Stimulated activated CD4-positive, alpha-beta T cell treated with anti-CD3 and anti-CD28 coated beads, Interleukin-2, amount 100 ng/mL, for 24 hours (primary cell): ENCODE measurements at places on chromosomes 5 and 9.

GRCh38 chr5:66824476-66824875 lies 228.3 kb downstream of the MAST4 start:
- DNase-seq = no peak

DNA sequence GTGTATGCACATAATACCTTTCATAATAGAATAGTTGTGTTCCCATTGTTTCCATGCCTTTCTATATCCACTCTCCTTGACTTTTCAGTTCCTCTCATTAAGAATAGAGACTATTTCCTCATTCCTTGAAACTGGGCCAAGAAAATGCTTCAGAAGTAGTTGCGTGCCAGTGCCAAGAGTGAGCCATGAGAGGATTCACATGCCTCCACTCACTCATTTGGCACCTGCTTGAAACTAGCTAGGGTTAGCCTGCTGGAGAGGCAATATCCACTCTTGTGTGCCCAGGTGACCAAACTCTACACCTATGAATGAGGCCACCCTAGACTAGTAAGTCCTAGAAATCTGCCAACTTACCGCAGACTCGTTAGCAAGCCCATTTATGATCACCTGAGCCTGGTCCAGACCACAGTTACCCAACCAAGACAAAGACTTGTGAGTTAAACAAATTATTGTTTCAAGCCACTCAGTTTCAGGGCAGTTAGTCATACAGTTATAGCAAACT lies 276.3 kb downstream of the EPB41L4A start:
- no peak for DNase-seq

GRCh38 chr5:766666-767431 lies 17.7 kb downstream of the ZDHHC11B start:
- peak; percentile 15 for DNase-seq

DNA sequence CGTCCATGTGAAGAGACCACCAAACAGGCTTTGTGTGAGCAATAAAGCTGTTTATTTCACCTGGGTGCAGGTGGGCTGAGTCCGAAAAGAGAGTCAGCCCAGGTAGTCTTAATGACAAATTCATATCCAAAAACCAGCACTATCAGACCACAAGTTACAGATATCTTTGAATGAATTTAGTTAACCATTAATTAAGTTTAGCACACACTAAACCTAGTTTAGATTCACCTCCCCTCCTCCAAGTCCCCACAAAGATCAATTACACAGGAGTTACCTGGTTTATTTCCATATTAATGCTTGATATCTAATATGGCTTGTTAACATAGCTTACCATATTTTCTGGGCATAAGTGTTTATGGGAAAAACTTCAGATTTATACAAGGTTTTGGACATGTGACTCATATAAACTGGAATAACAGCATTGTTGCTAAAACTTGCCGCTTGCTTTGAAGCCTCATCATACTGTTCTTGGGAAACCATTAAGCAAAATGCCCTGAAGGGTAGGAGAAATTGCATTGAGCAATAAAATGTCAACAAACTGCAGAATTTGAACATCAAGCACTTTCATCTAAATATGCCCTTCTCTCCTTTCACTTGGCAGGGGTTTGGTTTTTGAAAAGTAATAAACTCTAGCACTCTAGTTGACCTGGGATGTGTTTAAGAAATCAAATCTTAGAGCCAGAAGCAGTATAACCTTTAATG lies 166.9 kb downstream of the SNCAIP start:
- DNase-seq = no peak

DNA sequence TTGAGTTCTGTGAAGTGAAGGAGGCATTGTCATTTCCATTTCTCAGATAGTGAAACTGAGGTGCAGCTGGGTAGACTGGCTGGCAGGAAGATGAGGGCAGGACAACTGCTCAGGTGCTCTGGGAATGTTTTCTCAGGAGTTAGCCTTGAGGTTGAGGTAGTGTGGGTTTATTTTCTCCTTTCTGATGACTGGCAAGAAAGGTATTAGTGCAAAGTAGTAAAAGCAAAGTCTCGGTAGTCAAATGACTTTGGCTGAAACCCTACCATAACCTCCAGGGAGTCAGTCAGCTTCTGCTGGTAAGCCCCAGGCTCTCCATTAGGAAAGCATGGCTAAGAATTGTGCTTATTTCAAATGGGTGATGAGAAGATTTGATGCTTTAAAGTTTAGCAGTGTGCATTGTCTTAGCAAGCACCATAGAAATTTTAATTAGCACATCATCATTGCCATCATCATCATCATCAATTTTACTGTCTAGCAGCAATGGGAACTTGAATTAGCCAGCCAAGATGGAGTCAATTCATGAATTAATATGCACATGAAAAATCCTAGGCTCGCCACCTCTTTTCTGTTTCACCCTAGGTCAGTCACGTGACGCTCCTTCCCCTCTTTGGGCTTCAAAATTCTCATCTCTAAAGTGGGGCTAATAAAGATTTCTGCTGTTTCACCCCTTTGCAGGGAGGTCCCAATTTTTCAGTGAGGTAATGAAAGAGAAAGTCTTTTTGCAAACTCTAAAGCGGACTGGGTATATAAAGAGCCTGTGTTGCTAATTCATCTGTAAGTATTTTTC lies 10.7 kb upstream of the PAPPA start:
- no peak for DNase-seq

GRCh38 chr5:123157791-123158581 lies 68.9 kb downstream of the PRDM6 start:
- DNase-seq = no peak

DNA sequence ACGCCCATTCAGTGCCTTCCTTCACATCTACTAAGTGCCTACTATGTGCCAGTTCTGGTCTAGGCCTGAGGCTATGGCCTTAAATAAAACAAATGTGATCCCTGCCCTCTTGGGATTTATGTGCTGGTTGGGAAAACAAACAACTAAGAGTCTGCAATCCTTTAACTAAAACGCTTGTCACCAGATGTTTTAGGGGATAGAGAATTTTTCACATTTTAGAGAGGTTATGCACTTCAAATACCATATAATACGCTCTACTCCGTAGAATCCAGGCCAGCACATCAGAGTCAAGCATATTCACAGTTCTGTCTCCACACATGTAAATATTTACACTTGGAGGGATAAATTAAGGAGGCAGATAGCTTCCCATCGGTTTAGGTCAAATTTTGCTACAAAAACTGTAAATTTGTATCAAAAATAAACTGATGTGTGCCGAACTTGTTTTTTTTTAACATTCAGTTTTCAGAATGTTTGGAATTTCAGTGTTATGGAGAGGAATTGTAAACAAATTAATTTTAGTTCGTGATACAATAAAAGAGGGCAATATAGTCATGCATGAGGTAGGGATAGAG lies 22.0 kb upstream of the ADRA1B start:
- DNase-seq = no peak

DNA sequence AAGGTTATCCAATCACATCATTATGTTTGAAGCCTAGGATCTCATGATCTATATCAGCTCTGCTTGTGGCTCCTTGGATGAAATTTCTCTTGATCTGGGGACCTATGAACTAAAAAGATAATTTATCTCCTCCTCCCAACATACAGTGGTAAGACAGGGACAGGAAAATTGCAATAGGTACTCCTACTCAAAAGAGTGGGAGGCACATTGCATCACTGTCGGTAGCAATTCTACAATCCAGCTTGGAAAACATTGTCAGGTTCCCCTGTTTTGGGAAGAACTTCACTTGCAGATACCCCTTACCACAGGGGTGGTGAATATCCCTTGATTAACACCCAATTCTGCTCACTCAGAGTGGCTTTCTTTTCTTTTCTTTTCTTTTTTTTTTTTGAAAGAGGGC lies 107.7 kb downstream of the HSPA4 start:
- DNase-seq = no peak

GRCh38 chr5:119371146-119371545 lies 15.3 kb downstream of the TNFAIP8 start:
- DNase-seq = no peak

DNA sequence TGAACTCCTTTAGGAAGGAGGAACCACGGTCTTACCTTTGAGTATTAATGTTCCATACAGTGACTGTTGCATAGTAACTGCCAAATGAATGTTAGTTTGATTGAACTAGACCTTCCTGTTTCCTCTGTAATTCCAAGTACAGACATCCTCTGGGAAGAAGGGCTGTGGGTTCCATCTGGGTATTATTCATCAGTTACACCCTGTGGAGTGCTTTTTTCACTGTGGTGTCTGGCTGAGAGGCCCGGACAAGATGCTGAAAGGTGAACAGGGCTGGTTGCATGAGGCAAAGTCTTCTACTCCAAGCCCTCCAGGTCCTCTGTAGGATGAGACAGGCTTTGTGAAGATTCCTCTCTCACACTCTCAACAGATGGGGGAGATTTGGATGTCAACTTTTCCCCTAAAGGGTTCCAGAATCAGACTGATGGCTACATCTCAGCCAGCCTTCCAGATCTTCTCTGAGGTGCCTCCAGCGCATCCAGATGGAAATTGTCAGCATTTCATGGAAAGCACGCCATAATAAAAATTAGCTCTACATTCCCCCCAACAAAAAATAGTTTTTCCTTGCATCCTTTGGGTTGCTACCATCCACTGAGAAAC lies 230.9 kb downstream of the GAS1 start:
- no peak for DNase-seq
